Stimulated activated CD8-positive, alpha-beta memory T cell treated with anti-CD3 and anti-CD28 coated beads, Interleukin-12 subunit alpha, Interleukin-12 subunit beta, amount 100 ng/mL, for 4 hours (primary cell): ENCODE measurements at places on chromosomes 16 and 17.

DNA sequence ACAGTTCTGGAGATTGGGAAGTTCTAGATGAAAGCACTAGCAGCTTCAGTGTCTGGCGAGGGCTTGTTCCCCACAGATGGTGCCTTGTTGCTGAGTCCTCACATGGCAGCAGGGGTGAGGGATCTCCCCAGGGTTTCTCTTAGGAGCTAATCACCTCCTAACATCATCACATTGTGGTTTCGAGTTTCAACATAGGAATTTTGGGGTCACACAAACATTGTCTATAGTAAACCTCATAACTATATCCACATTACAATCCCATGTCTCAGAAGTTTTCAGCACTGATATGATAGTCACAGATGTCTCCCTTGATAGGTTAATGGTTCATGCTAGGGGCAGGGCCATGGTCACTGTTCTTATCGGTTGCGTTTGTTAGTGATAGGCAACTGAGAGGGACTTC, 13.8 kb downstream of the CLUAP1 start:
- DNase-seq = no peak

- DNase-seq = no peak
Measured at GRCh38 chr16:90012991-90013745, 6.1 kb downstream of the DBNDD1 start.

GRCh38 chr16:84940670-84941551, 70.4 kb downstream of the ZDHHC7 start:
- DNase-seq = no peak

- DNase-seq = no peak
Measured at GRCh38 chr16:53356478-53357207, 77.6 kb upstream of the RBL2 start.

GRCh38 chr17:17606416-17607000, 15.0 kb upstream of the PEMT start:
- DNase-seq = no peak
